ENCODE measurements at places on chromosomes 1 and 21.
A peak's percentile ranks its signal among the peaks of the same experiment; 100 is the strongest.

GRCh38 chr1:243236604-243237252, 18.4 kb downstream of the CEP170 start:
- DNase-seq = no peak

DNA sequence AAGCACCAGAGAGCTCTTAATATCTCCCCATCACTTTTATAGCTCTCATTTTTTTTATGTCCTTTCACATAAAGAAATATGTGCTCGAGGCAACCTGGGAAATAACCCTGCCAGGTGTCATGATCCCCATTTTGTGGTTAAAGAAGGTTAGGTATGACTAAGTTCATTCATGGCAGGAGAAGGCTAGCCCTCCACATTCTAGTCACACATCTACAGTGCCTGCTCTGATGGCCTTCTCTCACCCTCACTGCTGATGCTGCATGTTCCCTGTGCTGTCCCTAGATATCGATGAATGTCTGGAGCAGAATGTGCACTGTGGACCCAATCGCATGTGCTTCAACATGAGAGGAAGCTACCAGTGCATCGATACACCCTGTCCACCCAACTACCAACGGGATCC, 187.5 kb downstream of the TPR start:
- no peak for DNase-seq

- DNase-seq = no peak
Measured at GRCh38 chr1:28517649-28517999, 11.8 kb downstream of the RCC1 start.

DNA sequence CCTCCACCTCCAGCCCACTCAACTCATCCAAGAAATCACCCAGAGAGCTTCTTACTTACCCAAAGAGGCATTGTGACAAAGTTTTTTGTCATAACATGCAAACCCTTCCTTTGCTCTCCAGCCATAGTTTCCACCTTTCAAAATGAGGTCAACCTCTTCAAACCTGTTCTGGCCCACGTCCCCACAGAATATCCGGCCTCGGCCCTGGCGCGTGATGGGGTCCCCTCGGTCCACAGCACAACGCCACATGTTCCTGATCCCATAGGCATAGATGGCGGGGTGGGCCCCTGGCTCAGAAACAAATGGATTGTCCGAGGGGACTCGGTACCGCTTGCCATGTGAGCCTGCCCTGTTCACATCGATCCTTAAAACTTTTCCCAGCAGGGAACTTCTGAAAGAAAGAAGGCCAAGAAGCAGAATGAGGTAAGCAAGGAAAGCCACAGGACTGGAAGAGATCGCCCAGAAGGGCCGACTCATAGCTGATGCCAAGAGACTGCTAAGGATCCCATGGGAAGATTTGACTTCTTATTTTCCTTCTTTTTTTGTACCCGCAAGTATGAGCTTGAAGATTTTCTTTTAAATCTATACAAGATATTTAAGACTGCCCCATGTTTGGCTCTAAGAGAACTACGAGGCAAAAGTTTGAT, 7.8 kb downstream of the HHIPL2 start:
- no peak for DNase-seq

DNA sequence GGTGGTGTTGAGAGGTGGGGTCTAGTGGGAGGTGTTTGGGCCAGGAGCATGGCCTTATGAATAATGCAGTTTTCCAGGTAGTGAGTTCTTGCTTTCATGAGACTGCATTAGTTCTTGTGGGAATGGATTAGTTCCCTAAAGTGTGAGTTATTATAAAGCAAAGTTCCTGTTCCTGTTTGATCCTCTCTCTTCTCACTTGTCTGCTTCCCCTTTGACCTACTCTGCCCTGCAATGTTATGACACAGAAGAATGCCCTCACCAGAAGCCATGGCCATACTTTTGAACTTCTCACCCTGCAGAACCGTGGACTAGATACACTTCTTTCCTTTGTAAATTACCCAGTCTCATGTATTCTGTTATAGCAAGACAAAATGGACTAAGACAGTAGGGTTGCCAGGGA, 53.6 kb downstream of the MAP3K7CL start:
- no peak for DNase-seq

- peak; percentile 33 for DNase-seq
Measured at GRCh38 chr1:5110508-5110907, 456.1 kb downstream of the AJAP1 start.

DNA sequence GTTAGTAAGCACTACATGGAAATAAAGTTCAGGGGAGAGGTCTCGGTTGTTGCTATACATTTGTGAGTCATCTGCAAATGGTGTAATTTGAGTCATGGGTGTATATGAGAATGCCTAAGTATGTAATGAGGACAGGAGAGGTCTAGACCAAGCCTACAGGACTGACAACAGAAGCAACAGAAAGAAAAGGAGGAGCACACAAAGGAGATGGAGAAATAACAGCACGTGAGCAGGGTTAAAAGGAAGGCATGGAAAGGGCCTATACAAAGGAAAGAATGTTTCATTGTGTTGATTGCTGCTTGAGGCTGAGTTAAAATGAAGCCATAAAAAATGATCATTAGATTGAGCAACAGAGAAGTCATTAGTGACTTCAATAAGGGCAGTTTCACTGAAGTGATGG, 28.0 kb upstream of the PRKAA2 start:
- no peak for DNase-seq

- DNase-seq = no peak
Measured at GRCh38 chr1:165856606-165857005, 29.2 kb downstream of the UCK2 start.

GRCh38 chr1:92909321-92909720, 51.9 kb downstream of the DIPK1A start:
- DNase-seq = no peak

GRCh38 chr1:189253601-189254350, 1223.9 kb downstream of the BRINP3 start:
- DNase-seq = no peak

DNA sequence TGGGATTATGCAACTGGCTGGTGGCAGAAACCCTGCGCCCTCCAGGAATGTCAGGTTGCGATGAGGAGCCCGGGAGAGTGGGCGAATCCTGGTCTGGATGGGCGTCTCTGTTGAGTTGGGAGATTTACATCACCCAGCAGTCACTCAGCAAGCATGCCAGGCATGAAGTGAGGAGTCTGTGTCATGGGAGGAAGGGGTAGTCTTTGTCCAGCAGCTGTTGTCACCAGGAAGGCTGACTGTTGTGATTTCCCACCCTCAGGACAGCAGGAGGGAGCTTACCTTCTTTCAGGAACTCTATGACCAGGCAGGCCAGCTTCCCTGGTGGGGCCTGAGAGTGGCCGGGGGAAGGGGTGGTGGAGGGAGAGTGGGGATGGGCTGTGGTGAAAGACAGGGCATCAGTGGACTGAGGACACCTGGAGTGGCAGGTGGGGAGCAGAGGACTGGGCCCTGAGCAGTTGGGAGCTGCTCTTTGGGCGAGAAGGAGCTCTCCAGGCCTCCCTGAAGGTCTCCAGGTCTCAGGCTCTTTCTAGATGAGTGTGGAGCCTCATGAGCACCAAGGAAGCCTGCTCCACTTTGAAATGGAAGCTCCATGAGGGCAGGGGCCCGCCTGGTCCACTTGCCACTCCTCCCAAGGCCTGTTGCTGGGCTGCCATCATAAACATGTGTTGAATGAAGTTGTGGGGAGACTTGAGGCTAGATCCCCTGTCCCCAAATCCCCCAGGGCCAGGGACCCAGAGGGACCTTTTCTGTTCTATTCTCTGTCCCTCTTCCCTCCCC, 21.3 kb upstream of the PKP1 start:
- no peak for DNase-seq

DNA sequence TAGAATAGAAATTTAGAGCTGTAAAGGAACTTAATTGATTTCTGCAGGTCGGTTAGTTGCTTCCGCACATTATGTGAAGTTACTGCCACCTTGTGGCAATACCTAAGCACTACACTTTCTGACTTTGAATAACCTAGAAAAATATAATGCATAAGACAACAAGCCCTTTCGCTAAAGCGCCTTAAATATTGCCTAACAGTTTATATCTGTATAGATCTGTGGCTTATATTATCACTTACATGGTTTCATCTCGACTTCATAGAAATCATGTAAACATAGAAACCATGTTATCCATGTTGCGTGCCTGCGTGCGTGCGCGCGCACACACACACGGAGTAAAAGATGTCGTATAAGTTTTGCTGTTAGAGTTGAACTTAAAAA, 10.9 kb upstream of the IFI16 start:
- DNase-seq = no peak

GRCh38 chr1:40954626-40955025, 24.9 kb upstream of the CTPS1 start:
- DNase-seq = no peak

- DNase-seq = no peak
Measured at GRCh38 chr1:170587253-170587593, 55.3 kb downstream of the GORAB start.

- no peak for DNase-seq
Measured at GRCh38 chr21:31490443-31490842, 146.4 kb upstream of the TIAM1 start.

- DNase-seq = no peak
Measured at GRCh38 chr1:191176131-191176530, 698.5 kb upstream of the BRINP3 start.

GRCh38 chr1:221983444-221983843, 241.6 kb upstream of the DUSP10 start:
- no peak for DNase-seq

DNA sequence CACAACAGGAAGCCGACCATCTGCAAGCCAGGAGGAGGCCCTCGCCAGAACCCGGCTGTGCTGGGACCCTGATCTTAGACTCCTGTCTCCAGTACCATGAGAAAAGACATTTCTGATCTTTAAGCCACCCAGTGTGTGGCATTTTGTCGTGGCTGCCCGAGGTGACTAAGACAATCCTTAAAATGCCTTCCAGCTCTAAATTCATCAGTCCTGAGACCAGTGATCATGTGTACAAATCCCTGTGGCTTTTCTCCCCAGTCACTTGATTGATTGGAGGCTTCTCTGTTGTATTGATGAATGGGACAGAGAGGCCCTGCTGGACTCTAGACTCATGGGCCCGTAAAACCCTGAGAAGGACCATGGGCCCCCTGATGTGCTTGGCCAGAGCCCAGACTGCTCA, 36.1 kb downstream of the B3GALT5 start:
- DNase-seq = no peak

DNA sequence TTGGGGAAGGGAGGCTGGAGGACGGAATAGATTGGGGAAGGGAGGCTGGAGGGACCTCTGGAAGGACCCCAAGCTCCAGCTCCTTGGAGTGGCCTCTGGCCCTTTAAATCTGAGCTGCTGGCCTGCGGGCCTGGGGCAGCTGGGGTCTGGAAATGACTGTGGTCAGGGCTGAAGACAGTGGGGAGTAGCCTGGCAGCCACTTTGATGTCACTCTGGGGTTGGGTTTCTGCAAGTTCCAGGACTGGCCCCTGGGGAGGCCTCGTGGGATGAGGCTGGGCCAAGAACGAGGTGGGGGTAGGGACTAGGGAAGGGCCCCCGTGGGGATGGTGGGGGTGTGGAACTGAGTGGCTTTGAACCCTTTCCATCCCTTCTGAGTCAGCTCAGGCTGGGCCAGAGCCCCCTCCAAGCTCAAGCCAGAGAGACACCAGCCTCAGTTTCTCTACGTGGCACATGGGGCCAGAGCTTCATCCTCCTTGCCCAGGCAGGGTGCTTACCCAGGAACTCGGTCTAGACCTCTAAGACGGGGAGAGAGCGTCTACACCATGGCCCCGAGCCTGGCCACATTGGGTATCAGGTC, 59.7 kb downstream of the ALPL start:
- DNase-seq = no peak

DNA sequence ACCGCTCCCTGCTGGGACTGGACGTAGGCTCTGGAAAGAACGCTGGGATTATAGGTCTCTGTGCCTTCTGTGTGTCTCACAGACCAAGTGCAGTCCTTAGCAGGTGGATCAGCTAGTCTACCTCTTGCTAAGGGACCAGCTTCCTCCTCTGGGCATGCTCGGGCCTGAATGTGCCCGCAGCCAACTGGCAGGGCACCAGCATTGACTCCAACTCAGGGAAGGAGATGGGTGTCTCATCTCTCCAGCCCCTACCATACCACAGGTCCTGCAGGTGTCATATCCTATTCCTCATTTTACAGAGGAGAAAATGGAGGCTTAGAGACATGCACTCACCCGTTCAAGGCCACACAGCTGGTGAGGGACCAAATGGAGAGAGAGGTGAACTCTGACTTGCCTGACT, 340.2 kb downstream of the PTPRU start:
- no peak for DNase-seq

DNA sequence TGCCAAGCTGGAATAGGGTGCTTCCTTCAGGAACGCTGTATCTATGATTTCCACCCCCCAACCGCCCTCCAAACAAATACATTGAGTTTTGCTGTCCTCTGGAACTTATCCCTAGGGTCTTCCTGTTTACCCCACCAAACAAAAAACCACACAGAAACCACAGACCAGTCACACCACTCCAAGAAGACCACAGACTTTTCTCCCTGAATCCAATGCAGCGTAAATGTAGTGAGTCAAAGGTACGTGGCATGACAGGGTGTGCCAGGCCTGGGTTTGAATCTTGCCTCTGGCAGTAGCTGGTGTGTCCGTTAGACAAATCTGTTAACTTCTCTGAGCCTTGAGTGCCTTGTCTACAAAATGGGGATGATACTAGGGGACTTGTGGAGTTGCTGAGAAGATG, 27.8 kb downstream of the ASAP3 start:
- no peak for DNase-seq

- no peak for DNase-seq
Measured at GRCh38 chr1:7565099-7565750, 205.9 kb upstream of the VAMP3 start.

GRCh38 chr1:223010582-223011504, 132.2 kb downstream of the TLR5 start:
- no peak for DNase-seq
